ENCODE measurements at places on chromosomes 5 and 9.

DNA sequence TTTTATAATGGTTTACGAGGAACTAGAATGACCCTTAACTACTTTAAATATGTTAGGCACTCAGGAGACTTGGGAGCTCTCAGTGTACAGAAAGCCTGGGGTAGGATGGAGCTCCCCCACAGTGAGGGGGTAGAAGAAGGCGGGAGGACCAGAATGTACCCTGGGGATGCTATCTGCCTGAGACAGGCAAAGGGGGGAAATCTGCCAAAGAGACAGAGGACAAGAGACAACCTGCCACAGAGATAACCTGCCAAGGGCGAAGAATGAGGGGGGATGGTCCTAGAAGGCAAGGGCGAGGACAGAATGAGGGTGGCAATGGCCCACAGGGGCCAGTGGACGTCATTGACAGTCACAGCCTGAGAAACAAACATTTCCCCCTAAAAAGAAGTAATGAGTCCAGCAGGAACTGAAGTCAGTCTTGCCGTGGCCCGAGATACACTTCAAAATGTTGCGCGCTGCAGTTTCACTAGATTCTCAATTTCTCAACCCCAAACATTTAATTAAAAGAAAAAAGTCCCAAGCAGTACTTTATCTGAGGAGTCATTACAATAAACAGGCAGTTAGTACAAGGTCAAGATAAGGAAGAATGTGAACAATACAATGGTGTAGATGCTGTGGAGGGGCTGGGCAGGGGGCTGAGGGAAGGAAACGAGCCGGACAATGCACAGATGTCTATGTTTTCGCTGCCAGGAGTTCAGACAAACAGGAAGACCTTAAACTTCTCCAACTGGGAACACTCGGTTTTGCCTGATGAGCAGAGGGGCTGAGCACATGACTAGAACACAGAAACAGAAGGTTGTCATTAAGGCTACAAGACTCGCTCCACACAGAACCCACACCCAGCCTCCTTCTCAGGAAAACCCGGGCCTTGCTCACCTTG, 125.0 kb downstream of the LHFPL2 start:
- DNase-seq = no peak

- no peak for DNase-seq
Measured at GRCh38 chr9:4211806-4212205, 88.1 kb downstream of the GLIS3 start.

DNA sequence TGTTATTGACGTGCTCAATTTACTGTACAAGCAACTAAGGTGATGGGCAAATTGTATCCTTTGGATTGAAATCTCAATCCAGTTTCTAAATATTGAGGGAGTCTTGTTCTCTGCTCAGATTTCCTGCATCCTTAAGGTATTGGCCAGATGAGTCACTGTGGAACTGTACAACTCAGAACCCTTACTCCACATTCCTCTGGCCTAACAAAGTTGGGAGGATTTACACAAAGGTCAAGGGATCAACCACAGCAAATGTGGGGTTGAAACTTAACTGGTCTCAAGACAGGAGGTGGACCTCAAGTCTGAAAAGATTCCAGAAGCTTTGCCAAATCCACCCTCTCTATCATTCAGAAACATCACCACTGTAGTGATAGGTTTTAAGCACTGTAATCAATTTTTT, 81.5 kb upstream of the AGXT2 start:
- no peak for DNase-seq

- no peak for DNase-seq
Measured at GRCh38 chr5:119323601-119324000, 32.2 kb upstream of the TNFAIP8 start.

GRCh38 chr5:7436521-7436920, 40.6 kb downstream of the ADCY2 start:
- no peak for DNase-seq

- DNase-seq = peak; percentile 69
Measured at GRCh38 chr9:99105152-99106043, 485 bp downstream of the TGFBR1 start.

DNA sequence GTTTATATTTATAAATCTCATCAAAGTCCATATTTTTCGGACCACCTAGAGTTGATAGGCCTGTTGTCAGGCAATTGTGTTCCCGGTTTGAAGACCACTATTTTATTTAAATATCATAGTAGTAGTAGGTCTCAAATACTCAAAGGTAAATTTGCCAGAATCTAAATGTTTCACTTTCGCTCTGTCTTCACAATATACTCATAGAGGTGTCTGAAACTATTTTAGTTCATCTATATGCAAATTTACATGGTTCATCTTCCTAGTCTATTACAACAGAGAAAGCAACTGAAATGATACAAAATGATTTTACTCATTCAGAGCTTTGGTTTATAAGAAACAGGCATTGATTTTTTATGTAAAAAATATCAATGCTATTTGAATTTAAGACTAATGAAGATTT, 1897.5 kb downstream of the EFNA5 start:
- no peak for DNase-seq

- no peak for DNase-seq
Measured at GRCh38 chr9:79578891-79579290, 7.1 kb downstream of the TLE4 start.

DNA sequence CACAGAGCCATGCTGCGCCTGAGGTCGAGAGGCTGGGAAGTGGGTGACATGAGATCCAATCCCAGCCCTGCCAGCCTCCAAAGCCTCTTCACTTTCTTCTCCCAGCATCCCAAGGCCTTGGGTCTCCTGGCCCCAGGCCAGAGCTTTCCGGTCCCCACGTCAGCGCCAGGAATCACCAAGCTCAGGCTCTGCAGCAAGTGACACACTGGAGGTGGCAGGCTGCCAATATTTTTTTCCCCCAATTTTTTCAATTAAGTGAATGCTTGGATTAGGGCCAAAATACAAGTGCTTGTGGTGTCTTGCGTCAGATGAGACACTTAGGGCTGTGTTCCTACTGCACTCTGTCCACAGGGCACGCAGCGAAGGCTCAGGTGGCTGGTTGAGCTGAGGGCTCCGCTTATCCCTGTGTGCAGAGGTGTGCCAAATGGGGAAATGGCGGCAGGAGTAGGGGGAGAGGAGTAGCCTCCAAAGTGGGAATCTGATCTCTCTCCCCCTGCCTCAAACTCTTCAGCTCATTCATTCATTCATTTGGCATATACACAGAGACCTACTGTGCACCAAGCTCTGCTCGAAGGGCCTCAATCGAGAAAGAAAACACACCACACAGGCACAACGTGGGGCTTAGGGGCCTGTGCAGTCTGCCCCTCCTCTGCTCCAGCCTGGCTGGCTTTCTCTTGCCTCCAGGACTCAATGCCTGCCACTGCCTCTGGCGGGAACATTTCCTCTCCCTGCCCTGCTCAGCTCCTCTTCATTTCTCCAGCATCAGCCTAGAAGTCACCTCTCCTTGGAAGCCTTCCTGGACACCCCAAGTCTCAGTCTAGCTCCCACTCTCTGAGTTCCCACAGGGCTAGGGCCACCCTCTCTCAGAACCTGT, 16.6 kb downstream of the SH3PXD2B start:
- peak; percentile 94 for DNase-seq

DNA sequence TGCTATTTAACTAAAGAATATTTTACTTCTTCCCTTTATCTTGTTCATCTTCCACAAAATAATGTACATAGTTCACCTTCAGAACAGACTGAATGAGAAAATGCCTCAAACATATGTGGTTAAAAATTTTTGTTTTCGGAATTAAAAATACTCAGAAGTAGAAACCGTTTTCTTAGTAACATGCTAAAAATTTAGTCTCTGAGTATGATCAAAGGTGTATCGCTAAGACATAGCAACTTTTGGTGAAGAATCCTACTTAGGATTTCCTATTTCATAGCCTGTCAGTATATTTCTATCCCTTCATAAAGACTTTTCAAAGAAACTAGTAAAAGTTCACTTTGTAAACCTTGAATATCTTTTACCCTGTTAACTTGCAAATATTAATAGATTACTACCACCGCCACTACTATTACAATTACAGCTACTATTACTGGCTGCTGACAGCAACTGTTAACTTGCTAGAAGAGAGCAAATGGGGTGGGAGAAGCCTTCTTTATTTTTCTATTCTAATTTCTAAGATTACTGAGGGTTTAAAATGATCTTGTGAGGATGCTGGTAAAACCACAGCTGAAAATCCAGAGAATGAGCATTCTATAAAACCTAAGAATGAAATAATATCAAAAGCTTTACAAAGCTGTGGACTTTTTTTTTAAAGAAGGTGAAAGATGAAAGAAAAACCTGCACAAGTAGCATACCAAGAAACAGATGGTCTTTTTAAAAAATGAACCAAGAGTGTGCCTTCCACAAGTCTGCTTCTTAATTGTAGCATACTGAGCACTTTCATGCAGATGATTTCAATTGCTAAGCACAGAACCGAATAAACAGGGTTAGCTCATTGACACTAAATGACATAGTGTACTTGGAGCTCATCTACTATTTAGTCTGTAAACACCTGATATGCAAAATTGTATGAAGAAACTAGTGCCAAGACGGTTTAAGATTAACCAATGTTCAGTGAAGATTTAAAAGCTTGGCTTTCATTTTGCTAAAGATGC, 246.3 kb upstream of the EFNA5 start:
- no peak for DNase-seq

Data from BE2C (cell line).